ENCODE measurements at places on chromosomes 2 and 18. TPM values are rescaled to one million over a fixed set of nuclear protein-coding genes. Genes with fewer than 3 reads are reported as not detected.

Gene ASB18
- total RNA-seq = 1.1 TPM

Gene ANKRD39
- total RNA-seq = 21.5 TPM

- DNase-seq = no peak
Measured at GRCh38 chr2:181124497-181124896, 144.1 kb downstream of the UBE2E3 start.

DNA sequence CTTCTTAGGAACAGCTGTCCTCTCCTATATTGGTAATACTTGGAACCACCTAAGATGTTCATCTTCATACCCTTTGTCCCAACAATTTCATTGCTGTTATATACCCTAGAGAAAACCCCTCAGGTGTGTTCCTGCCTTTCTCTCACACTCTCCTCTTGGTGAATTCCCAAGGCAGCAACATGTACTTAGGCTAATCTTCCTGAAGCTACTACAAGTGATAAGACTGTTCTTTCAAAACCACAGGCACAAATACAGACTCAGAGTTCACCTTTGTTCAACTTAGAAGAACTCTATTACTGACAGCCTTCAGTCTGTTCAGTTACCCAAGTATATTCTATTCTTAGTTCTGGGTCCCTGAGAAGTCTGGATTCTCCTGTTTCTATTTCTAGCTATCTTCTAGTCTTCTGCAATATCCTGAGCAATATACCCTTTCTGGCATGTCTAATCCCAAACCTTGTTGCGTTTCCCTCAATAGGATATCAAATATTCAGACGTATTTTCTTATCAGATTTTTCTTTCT is 247.7 kb upstream of the STON1 start:
- DNase-seq = no peak

DNA sequence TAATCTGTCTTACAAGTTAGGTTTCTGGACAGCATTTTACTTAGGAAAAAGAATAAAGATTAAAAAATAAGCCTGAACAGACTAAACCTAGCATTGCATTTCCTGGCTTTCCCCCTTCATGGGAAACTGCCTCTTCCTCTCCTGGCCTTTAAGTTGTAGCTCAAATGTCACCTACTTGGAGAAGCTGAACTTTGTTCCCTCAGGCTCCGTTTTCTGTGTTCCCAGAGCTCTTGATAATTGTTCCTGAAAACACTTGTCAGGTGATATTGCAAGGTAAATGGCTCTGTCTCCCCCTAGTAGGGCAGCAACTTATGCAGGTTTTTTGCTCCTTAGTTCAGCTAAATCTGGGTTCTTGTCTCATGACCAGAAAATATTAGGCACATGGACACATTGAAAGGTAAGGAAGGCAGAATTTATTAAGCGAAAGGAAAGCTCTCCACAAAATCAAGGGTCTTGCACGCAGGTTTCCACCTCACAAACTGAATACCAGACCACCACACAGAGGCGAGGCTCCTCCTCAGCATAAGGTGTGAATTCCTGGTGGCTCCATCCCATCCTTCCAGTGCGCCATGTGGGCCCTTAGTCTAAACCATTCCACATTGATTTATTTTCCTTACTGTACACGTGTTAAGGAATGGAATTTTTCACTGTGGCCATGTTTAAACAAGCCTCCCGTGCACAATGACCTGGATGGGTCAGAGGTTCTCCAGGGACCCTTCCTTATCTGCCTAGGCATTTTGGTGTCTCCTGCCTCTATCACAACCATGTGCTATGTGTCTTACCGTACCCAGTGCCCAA is 229.3 kb downstream of the HNMT start:
- no peak for DNase-seq

Gene SMYD1
- total RNA-seq = not detected

Gene FSIP2
- total RNA-seq = not detected

DNA sequence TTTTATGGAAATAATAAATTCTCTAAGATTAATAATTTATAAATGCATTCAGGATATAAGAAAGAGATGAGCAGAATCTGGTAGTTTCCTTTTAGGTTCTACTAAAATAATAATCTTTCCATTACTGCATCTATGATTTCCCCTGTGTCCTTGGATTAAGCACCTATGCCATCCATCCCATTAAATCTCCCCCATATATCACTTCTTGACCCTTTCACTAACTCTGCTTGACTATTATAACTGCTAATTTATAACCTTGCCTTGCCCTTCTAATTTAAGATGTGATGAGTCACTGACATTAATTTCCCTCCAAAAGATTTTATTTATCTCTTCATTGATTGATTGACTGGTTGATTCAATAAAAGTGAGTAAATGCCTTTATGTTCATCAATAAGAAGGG is 348.3 kb upstream of the LRATD1 start:
- DNase-seq = no peak

DNA sequence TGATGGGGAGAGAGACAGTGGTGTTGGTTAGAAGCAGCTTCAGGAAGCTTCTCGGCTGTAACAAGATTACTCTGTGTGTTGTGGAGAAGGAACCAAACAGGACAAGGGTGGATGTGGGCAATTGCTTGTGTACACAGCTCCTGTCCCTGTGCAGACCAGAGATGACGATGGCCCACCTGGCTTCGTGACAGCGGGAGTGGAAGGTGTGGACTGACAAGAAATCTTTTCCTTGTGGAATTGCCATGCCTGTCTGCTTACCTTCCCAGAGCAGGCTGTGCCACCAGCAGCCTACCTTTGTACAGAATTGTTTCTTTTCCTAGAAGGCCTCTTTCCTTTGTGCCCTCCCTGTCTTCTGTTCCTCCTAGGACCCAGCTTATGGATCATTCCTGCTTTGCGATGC is 93.8 kb downstream of the ITGB1BP1 start:
- DNase-seq = no peak

- DNase-seq = no peak
Measured at GRCh38 chr2:147348931-147349555, 495.8 kb upstream of the ACVR2A start.

DNA sequence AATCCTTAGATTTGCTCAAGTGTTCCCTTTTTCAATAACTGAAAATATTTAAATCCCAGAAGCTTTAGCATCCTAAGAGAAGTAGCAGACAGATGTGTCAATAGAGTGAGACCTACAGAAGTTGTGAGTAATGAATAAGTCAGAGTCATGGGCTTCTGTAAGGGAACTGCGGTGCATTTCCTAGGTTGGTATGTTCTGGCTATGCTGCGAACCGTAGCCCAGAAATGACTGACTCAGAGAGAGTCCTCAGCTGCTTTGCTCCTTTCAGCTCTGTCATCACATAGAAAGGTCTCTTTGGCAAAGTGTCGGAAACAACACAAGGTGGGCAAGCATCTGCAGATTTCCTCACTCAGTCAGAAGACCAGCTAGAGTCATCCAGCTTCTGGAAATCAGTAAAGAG is 297.1 kb downstream of the ARHGAP15 start:
- DNase-seq = no peak

DNA sequence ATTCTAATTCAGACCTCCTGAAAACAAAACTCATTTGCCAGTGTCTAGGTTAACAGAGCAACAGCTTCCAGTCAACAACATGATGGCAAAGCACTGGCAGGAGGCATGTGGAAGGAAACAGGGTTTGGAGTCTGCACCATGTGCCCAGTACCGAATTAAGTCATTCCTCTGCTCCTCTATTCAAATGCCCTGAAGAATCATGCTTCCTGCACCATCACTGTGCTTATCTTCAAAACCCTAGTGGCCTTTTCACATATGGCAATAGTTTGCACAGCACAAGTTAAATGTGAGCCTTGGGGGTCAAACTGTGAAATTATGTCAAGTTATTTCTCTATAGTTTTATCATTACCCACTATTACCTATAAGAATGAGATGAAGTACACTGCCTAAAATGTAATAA is 75.4 kb upstream of the GRB14 start:
- no peak for DNase-seq

DNA sequence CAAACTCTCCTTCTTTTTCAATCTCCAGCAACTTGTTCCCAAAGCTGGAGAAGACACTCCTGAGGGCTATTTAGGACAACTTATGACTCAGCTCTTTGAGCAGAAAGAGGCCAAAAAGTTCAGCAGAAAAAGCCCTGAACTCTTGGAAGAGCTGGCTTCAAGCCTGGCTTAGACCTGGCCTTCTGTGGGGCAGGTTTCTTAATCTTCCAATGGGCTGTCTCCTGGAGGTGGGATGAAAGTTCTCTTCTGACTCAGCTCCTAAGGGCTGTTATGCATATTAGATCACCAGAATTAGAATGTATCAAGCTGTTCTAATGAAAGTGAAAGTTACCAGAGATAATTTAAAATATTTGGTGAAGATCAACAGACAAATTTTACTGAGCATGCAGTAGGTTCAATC is 129.4 kb downstream of the RAD51AP2 start:
- no peak for DNase-seq

GRCh38 chr18:3530807-3531206 is 80.8 kb downstream of the TGIF1 start:
- DNase-seq = no peak

GRCh38 chr2:20060106-20060505 is 8.7 kb upstream of the LAPTM4A start:
- no peak for DNase-seq

Gene SLC4A1AP
- total RNA-seq = 52.8 TPM

Gene SLC14A1
- 5.1 TPM for total RNA-seq

DNA sequence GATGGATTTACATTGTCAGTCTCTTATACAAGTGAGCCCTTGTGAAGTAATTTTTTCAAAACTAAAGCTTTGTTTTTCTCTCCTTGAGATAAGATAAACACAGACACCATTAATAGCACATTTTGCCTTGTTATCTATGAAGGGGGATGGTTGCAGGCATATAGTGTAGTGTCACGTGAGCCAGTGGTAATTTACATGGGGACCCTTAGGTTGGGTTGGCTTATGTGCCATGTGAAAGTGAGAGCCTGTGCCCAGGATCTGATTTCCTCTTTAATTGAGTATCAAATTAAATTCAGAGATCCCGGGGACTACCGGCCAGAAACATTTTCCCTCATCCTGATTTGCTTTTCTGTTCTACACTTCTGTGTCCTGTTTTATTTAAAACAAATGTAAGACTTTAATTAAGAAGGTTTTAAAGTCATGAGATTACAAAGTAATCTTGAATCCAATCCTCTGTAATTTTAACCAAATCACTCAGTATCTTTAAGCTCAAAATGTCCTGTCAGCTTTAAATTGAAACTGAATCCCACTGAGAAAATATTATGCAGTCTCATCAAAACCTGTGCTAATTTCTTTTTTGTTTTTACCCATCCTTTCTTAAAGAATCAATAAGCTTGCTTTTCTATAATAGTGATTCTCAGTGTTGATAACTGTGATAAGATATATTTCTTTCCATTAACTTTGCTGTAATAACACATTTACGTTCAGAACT is 63.8 kb downstream of the PTPRM start:
- no peak for DNase-seq

Gene TMEM163
- not detected for total RNA-seq

Gene GPR35
- 0.13 TPM for total RNA-seq

Gene GALNT13
- total RNA-seq = not detected

GRCh38 chr2:32711908-32712501 is 84.2 kb downstream of the TTC27 start:
- DNase-seq = no peak

GRCh38 chr2:72114693-72115051 is 33.0 kb downstream of the CYP26B1 start:
- DNase-seq = peak; percentile 40

- DNase-seq = peak; percentile 96
Measured at GRCh38 chr2:156565066-156565710, 129.0 kb downstream of the GPD2 start.

DNA sequence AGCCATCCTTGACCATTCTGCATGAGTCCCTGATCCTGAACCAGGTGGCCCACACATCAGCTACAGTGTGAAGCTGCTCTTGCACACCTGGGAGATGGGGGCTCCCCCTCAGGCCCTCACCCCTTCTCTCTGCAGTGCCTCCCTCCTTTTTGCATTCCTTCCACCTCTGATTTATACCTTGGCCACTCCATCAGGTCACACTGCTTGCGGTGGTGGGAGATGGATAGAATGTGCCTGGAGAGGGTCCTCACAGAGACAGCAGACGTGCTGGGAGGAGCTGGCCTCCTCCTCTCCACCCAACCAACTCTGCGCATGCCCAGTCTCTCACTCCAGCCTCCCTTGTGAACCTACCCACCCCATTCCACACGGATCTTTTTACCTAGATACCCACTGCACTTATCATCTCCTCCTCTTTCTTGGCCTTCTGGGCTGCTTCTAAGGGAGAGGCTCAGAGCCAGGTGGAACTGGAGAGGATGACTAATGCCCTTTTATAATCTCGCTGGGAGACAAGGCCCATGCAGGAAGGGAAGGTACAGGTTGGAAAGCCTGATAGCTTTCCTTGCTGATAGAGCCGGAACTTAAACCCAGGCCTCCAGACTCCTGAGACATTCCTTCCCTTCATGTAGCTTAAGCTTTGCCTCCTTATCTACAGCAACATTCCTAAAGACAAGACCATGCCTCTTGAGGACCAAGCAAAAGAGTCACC is 205.1 kb downstream of the ZBTB7C start:
- DNase-seq = no peak

Gene TBR1
- 0.03 TPM for total RNA-seq
